ENCODE measurements at places on chromosomes 13 and 19. TPM values are rescaled to one million over a fixed set of nuclear protein-coding genes. Genes with fewer than 3 reads are reported as not detected.

- DNase-seq = no peak
Measured at GRCh38 chr19:2942928-2943640, 1.7 kb downstream of the ZNF77 start.

DNA sequence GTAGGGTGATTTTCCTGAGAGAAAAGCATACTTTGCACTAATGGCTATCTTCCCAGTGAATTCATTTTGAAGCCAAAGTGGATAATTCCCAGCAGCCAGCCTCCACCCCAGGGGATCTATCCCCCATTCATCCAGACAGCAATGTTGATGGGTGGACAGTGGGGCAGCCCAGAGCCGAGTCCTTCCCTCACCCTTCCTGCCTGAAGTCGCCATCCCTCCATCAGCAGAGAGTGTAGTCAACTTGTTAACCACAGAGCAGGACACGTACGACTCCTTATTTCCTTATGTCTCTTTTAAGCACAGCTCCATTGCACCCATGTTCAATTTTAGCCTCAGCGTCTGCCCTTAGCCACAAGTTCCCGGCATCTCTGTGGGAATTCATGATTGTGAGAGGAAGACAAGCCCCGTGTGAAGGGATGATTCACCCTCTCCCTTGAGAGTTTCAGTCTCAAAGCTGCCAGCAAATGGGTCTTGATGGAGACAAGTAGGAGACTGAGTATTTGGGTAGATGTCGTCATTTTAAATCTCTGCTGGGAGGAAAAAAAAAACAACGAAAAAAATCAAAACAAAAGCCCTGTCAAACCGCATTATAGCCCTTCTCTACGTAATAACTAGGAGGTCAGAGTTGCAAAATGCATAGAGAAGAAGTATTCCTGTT is 58.3 kb upstream of the MEDAG start:
- peak; percentile 96 for DNase-seq

- DNase-seq = peak; percentile 62
Measured at GRCh38 chr19:19067276-19068072, 3.7 kb downstream of the SLC25A42 start.

The ZNF808 gene
- 19.7 TPM for total RNA-seq

GRCh38 chr13:43107780-43108179 is 84.4 kb downstream of the DNAJC15 start:
- no peak for DNase-seq

DNA sequence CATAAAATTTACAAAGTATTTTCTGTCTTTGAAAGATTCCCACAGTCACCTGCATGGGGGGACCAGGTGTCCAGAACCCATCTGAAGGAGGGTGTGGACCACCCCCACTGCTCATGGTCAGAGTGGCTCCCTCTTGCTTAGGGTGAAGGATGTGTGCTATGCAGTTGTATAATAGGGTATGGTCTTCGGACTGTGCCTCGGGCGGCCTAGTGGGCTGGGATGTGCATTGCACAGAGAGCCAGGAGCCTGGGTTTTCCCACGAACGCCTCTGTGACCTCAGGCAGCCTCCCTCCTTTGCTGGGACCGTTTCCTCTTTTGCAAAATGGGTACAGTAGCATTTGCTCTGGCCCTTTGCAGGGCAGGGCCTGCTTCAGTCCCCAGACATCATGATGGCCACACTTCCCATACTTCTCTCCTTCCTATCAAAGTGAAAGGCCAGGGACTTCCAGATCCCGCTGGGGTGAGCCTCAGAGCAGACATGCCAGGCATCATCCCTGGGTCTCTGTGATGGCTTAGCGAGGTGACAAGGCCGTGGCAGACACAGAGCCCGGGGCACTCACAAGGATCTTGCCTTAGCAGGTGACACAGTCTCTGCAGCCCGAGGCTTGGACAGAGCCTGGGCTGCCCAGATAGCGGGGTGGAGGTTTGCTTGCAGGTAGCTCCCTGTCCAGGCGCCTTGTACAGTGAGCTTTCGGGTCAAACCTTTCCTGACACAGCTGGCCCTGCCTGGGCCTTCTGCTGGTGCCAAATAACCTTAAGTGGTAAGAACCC is 59.4 kb upstream of the ZNF536 start:
- DNase-seq = no peak

GRCh38 chr13:44609137-44609536 is 33.0 kb upstream of the TSC22D1 start:
- no peak for DNase-seq

The RDH13 gene
- total RNA-seq = 12.7 TPM

The IGFL3 gene
- total RNA-seq = not detected

DNA sequence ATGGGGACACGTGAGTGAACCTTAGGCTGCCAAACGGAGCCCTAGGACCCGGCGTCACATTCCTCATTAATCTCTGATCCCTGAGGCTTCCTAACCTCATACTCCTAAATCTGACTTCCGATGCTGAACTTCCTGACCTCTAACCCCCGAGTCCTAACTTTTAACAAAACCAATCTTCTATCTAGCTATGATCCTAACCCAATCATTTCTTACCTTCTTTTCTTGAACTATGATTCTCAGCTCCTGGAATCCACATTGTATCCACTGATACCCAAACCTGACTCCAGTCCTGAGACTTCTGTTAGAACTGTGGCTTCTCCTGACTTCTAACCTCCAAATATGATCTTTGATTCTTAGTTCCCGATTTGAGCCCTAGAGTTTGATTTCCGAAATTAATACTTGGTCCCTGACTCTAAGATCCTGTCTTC is 447 bp downstream of the NFKBIB start:
- DNase-seq = peak; percentile 72

The DZIP1 gene
- 34.0 TPM for total RNA-seq

DNA sequence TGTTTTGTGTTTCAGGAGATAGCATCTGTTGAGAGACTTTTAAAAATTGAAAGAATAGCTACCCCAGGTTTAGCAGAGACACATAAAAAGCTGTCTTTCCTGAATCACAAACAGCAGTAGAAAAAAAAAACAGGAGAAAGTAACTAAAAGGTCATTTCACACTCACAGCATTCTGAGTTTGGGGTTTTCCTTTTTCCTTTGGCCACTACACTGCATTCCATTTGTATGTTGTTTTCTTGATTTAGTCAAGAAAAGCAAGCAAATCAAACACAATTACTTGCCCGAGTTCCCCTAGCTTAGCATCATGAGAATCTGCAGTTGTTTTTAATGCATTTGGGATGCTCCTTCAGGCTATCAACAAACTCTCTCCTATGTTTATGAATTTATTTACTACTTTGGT is 161.0 kb downstream of the KCTD12 start:
- peak; percentile 31 for DNase-seq

DNA sequence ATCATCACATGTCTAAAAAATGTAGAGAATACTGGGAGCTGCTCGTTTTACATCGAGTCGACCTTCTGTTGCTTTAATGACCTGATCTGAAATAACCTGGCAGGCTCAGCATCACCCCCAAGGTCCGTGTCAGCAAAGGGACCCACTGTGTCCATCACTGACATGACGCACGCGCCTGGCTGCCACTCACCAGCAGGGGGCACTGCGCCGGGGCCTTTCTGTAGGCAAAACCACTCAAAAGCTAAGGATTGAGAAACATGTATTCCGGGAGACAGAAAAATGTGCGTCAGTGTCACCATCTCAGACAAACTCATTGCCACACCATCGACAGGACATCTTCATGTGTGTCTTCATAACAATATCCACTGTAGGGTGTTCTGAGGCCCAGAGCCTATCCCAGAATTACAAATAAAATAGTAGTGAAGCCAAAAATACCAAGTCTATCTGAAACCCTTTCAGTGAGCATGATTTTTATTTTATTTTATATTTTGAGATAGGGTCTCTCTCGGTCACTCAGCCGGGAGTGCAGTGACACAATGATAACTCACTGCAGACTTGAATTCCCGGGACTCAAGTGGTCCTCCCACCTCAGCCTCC is 130.3 kb upstream of the LSM14A start:
- DNase-seq = peak; percentile 86

GRCh38 chr19:15640904-15641597 is 354 bp downstream of the CYP4F3 start:
- no peak for DNase-seq

GRCh38 chr13:75505327-75505726 is 23.4 kb upstream of the TBC1D4 start:
- no peak for DNase-seq

The NKPD1 gene
- total RNA-seq = 0.29 TPM

- no peak for DNase-seq
Measured at GRCh38 chr13:100389617-100390016, 199.0 kb downstream of the GGACT start.

The PRODH2 gene
- total RNA-seq = not detected

DNA sequence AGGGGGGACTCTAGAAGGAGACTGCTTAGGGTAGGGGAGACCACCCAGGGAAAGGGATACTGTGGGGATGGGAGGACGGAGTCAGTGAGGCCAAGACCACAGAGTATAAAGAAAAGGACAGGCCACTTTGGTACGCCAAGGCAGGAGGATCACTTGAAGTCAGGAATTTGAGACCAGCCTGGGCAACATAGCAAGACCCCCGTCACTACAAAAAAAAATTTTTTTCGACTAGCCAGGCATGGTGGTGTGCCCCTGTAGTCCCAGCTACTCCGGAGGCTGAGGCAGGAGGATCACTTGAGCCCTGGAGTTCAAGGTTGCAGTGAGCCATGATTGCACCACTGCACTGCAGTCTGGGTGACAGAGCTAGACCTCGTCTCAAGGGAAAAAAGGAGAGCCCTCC is 6.6 kb downstream of the IFNL3 start:
- no peak for DNase-seq

DNA sequence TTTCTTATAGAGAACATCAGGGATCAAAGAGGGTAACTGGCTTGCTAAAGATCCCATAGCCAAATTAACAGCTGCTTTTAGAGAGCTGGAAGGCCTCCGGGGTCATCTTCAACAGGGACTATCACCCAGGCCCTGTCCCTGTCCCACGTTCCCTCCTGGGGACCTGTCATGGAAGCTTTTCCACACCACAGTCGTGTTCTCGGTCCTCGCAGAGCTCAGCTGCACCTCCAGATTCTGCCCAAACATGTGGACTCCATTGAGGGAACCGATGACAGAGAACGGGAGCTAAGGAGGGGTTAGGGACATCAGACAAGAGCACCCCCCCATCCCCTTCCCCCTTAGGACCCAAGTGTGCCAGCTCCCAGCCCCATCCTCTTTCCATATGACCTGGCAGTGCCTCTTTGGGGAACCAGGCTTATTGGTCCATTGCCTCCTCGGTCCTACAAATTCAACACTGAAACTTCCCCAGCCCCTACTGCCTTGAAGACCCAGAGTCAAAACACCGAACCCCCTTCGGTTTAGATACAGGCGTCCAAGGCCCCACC is 568 bp downstream of the FUZ start:
- peak; percentile 86 for DNase-seq

DNA sequence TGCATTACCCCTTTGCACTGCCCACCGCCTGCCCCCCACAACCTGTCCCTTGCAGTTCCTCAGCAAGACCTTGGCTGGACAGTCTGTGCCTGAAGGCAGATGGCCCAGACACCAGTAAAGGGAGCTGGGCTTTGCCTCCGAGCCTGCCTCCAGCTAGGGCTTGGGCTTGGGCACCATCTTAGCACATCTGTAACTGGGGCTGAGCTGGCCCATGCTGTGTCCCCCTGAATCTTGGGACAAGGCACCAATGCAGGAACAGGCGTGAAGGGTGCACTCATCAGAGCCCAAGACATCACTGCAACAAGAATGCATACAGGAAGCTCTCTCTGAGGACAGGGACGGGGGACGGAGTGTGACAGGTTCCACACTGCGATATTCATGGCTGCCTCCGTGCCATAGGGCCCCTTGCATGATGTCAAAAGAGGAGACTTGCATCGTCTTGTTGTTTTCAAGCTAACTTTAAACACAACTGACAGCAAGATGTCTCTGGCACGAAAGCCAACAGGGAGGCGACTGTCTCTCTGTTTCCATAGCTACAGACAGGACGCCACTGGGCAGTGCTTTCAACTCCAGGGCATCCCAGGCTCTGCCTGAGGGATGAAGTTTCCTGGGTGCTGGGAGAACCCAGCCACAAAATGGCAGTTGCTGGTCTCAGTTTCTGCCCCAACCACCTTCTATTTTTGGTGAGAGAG is 8.7 kb upstream of the CHST8 start:
- DNase-seq = no peak

DNA sequence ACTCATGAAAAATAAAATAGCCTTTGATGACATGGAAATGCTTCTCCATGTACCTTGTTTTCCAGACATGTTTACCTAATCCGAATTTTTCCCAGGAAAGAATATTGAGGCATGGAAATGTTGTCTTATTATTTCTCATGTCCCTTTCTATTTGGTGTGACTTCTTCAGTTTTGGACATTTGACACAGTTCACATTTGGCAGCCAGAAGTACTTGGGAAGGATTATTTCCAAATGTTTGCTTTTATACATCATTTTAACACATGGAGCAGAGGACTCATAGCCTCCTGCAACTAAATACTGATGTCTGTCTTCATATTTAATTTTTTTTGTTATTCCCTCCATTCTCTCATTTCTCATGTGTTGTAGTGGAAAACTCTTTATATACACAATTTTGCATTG is 94.3 kb downstream of the POSTN start:
- no peak for DNase-seq
